ENCODE measurements at places on chromosomes 1 and 21.

DNA sequence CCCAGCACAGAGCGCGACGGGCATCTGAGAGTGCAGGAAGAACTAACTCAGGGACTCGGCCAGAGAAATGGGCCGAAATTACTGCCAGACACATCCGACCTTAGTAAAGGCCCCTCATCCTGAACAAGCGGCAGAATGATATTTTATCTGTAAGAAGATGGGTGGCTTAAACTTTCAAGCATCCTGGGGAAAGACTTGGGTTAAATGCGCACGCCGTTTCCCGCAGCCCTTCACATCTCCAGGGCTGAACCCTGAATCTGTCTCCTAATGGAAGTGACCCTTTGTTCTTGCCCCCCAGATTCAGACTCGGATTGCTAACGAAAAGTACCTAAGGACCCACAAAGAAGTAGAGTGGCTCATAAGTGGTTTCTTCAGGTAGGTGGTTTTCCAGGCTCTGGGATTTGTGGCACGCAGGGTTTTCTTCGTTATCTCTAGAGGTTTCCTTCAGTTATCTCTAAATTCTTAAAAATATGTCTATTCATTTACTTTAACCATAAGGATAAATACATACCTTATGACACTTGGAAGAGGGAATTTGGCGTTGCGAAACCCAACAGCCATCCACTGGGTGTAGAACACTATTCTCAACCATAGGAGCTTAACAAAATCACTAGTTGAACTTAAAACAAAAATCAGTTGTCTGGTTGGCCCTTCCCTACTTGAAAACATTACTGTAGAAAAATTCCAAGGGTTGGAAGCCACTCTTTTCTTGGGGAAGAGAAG, 627 bp downstream of the RIIAD1 start:
- no peak for DNase-seq

DNA sequence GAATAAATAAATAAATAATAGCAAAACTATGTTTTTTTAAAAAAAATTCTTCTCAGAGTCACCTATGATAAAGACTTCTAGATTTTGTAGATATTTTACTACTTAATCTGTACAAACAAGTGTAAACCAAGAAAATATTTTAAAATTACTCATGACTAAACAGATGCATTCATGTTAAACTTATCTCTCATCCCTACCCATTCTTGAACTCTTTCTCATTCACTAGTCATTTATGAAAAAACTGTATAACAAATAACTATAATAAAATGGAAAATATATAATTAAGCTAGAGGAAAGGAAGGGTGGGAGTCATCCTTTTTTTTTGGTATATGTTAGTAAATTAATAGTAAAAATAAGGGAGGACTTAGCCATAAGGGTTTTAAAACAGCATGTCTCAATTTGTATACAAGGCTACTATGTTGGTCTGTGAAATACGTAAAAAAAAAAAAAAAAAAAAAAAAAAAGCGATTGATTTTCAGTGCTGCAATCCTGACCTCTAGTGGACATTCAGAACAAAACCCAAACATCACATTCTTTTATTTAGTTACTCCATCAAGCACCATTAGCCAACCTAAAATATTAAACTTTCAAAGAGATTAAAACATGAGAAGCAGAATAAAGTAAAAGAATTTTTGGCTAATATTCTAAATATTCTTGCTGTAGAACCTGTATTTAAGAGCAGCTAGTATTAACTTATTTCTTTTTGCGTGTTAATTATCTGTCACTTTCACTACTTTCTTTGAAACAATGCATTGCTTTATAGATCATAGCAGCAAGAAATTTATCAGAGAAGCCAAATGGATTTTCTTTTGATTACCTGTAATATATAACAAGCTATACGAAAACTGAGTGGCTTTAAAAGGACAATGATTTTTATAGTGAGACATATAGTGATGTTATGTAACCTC, 255.8 kb upstream of the CACYBP start:
- no peak for DNase-seq

DNA sequence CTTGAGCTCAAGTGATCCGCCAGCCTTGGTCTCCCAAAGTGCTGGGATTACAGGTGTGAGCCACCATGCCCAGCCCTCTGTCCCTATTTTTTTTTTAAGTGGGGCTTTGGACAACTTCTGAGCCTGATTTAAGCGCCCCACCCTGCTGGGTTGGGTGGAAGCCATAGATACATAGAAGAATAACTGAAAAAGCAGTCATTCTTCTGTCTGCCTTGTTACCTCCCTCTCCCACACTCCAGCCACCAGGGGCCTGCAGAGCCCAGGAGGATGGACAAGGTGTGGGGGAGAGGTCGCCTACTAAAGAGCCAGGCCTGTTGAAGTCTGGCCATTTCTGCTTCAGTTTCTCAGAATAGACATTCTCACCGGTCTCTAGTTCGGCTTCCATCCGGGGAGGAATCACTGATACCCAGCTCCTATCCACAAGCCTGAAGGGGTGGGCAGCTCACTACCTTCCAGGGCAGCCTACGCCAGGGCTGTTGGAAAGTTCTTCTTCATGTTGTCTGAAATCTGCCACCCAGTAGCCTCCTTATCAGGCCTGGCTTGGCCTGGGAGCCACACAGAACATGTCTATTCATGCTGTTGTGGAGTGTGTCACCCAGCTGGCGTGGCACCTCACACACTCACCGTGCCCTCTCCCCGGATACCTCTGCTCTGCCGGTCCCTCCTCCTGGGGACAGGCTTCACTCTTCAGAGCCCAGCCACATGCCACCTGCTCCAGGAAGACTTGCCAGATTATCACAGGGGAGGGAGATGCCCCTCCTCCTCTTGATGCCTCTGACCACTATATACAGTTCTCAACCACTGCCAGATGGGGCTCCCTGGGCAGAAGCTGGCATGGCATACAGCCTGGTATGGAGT, 27.7 kb downstream of the KNCN start:
- no peak for DNase-seq

GRCh38 chr1:103461161-103462105, 64.1 kb upstream of the RNPC3 start:
- peak; percentile 2 for DNase-seq

All from SHP77 treated with DMSO at 0.1 percent for 48 hours (cell line).